ENCODE measurements at places on chromosomes 6 and 20. TPM values are rescaled to one million over a fixed set of nuclear protein-coding genes. Genes with fewer than 3 reads are reported as not detected.

SH3BGRL2 gene
- total RNA-seq = 6.4 TPM

RAMACL gene
- total RNA-seq = 0.27 TPM

OR12D3 gene
- total RNA-seq = not detected

DNA sequence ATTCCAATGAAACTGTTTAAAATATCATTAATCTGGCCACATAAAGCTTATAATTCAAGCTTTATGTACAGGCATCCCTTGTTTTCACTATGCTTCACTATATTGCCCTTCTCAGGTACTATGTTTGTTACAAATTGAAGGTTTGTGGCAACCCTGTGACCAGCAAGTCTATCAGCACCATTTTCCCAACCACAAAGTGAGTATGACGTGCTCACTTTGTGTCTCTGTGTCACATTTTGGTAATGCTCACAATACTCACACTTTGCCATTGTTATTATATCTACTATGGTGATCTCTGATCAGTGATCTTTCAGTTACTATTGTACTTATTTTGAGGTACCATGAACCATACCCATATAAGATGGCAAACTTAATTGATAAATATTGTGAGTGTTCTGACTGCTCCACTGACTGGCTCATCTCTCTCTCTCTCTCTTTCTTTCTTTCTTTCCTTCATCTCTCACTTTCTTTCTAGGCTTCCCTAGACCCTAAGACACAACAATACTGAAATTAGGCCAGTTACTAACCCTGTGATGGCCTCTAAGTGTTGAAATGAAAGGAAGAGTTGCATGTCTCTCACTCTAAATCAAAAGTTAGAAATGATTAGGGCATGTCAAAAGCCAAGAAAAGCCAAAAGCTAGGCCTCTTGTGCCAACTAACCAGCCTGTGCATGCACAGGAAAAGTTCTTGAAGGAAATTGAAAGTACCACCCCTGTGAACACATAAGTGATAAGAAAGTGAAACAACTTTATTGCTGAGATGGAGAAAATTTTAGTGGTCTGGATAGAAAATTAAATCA, 227.9 kb downstream of the BCAS1 start:
- DNase-seq = no peak

- DNase-seq = peak; percentile 73
These were observed 11.3 kb downstream of the DIDO1 start for GRCh38 chr20:62914970-62915457.

DNA sequence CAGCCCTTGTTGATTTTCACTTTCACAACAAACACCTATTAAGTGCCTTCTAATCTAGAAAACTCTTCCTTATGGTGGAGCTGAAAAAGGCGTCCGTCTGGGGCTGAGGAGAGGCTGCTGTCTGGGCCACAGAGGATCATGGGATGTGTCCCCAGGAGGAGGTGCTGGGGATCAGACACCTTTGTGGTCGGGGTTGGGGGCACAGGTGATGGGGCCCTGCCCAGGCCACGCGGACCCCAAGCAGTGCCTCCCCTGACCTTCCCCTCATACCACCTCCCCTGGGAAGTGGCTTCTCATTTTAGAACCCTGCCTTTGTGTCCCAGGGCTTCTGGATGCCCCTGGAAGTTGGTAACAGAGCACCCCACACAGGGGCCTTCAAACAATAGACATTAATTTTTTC, 41.1 kb downstream of the SUN5 start:
- no peak for DNase-seq

- DNase-seq = peak; percentile 16
These were observed 18.1 kb downstream of the SNX3 start for GRCh38 chr6:108242721-108243120.

- DNase-seq = no peak
These were observed 40.6 kb downstream of the NINL start for GRCh38 chr20:25544734-25545133.
